ENCODE measurements at places on chromosomes 6 and 20.

DNA sequence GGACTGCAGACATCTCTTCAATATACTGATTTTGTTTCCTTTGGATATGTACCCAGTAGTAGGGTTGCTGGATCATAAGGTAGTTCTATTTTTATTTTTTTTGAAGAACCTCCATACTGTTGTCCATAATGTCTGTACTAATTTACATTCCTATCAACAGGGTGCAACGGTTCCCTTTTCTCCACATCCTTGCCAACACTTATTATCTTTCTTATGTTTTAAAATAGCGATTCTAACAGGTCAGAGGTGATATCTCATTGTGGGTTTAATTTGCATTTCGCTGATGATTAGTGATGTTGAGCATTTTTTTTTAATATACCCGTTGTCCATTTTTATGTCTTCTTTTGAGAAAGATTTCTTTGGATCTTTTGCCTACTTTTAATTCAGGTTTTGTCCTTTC lies 2.0 kb upstream of the TP53RK start:
- H3K27ac ChIP-seq: peak overlapping the region; percentile 6
- peak overlapping the region; percentile 95 for H3K4me3 ChIP-seq
- peaks cover 18% of the 10 kb centered on the region for H3K4me1 ChIP-seq
- H3K27me3 ChIP-seq: no peaks in the 10 kb centered on the region
- H3K36me3 ChIP-seq: peaks cover 28% of the 10 kb centered on the region
- ATAC-seq: no peak

DNA sequence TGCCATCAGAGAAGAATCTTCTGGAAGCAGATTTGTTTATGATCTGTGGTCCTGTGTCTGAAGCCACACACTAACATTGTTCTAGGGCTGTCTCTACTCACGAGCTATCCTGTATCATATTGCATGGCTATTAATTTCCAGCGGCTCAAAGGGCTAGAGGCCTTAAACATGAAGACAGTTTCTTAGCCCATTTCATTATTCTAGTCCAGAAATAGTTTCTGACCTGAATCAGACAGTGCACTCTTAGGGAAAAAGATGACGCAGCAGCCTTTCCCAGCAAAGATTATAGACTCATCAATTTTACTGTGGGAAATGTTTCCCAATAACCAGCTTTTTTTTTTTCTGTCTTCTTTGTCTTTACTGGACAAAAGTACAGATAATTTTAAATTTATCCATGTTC lies 105.3 kb upstream of the SUPT3H start:
- H3K36me3 ChIP-seq: peaks cover 47% of the 10 kb centered on the region
- H3K4me1 ChIP-seq: peaks cover 30% of the 10 kb centered on the region
- ATAC-seq: no peak

DNA sequence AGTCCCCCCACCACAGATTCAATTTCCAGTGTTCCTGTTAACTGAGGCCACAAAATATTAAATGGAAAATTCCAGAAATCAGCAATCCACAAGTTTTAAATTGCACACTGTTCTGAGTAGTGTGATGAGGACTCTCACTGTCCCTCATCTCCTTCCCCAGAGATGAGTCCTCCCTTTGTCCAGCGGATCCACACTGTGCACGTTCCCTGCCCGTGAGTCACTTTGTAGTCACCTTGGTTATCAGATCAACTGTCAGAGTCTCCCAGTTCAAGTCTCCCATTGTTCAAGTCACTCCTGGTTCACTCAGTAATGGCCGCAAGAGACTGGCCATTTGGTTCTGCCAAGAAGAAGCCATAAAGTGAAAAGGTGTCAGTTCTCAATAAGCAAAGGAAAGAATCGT lies 168.6 kb upstream of the AFDN start:
- no peaks in the 10 kb centered on the region for H3K36me3 ChIP-seq
- H3K4me3 ChIP-seq: no peak overlapping the region

GRCh38 chr6:120290964-120291363 lies 941.4 kb upstream of the MAN1A1 start:
- H3K4me3 ChIP-seq: no peak overlapping the region
- no peaks in the 10 kb centered on the region for H3K4me1 ChIP-seq
- ATAC-seq: no peak

DNA sequence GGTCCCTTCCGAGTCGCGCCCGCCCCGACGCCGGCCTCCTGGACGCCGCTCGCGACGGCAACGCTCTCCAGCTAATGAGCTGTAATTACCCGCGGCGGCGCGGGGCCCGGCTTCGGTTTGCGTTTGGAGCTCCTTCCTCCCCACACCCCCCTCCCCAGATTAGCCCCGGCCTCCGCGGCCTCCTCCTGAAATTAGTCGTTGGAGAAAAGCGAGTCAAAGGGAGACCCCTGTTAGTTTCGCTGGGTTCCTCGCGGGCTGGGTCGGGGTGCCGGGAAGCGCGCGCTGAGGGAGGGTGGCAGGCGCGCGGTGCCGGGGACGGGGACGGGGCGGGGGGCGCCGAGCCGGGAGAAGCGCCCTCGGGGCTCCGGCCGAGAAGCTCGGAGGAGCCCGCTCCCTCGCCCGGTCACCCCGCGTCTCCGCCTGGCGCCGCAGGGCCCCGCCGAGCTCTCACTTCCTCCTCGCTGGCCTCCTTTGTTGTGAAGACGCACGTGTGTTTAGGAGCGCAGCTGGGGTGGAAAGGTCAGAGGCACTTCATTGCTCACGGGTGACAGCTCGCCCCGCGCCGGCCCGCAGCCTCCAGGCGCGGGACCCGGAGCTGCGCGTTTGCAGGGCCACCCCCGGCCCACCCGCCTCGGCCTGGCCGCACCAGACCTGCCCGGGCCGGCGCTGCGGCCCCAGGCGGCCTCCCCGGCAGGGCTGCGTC lies 4.9 kb downstream of the FOXC1 start:
- ATAC-seq: no peak
- peaks cover 5% of the 10 kb centered on the region for H3K4me1 ChIP-seq
- H3K4me3 ChIP-seq: no peak overlapping the region
- H3K27ac ChIP-seq: no peak overlapping the region
- H3K36me3 ChIP-seq: peaks cover 9% of the 10 kb centered on the region
- peaks cover 45% of the 10 kb centered on the region for H3K27me3 ChIP-seq

DNA sequence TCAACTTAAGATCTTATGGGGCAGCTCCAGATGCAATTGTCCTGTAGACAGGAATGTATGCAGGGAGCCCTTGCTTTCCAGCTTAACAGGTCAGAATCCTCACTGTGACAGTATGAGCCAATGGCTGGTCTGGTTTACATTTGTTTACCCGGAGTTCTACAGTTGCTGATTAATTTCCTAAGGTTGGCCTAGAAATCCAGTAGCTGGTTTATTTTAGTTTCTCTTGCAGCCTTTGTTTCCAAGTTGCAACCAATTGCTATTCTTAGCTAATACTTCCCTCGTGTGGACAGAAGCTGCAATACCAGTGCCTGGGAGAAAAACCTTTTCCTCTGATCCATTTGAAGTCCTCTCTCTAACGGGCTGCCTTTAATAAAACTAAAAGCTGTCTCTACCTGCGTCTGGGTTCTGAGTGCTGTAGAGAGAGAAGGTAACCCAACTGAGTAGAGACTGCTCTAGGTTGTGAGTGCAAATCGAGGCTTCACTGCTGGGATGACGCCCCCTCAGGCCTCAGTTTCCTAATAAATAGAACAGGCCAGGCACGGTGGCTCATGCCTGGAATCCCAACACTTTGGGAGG lies 45.9 kb downstream of the ZNF217 start:
- ATAC-seq: peak; percentile 26
- H3K36me3 ChIP-seq: no peaks in the 10 kb centered on the region
- no peak overlapping the region for H3K4me3 ChIP-seq
- no peaks in the 10 kb centered on the region for H3K27me3 ChIP-seq
- no peak overlapping the region for H3K27ac ChIP-seq
- no peaks in the 10 kb centered on the region for H3K4me1 ChIP-seq

DNA sequence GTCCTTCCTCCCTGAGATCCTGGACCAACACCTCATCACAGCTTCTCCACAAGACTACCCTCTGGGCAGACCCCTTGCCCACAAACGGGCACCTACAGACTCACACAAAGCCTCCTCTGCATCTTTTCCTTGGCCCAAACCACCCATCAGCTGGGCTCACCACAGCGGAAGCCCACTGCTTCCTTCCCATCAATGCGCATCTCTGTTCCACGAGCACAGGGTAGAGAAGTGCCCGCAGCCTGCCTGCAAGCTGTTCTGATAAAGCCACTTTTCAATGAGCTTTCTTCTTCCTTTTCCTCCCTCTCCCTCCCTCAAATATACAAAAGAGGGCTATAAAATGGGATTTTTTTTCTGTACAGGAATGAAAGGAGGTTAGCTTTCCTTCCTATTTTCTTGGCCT lies 111.2 kb downstream of the NFATC2 start:
- H3K27ac ChIP-seq: peak overlapping the region; percentile 11
- peak; percentile 21 for ATAC-seq
- H3K4me1 ChIP-seq: peaks cover 48% of the 10 kb centered on the region

GRCh38 chr6:49522710-49523593 lies 23.2 kb downstream of the GLYATL3 start:
- no peak overlapping the region for H3K27ac ChIP-seq
- no peak overlapping the region for H3K4me3 ChIP-seq
- H3K4me1 ChIP-seq: no peaks in the 10 kb centered on the region
- no peak for ATAC-seq
- H3K36me3 ChIP-seq: no peaks in the 10 kb centered on the region
- peaks cover 3% of the 10 kb centered on the region for H3K27me3 ChIP-seq

All from activated T-helper 17 cell treated with anti-CD3 and anti-CD28 coated beads, Interleukin-2, amount 50 U/mL, for 72 hours (primary cell).